ENCODE measurements at places on chromosomes 12 and 14. TPM values are rescaled to one million over a fixed set of nuclear protein-coding genes. Genes with fewer than 3 reads are reported as not detected.

The LHX5 gene
- total RNA-seq, result not detected

The CD69 gene
- total RNA-seq, result 5.1 TPM

The C12orf54 gene
- total RNA-seq, result not detected

The KRT80 gene
- not detected for total RNA-seq

The NKX2-1 gene
- total RNA-seq, result 2.9 TPM

The WNT1 gene
- total RNA-seq, result not detected

The ADAMTS20 gene
- 4.6 TPM for total RNA-seq

The HOXC5 gene
- 1.2 TPM for total RNA-seq

The KIF5A gene
- 2.2 TPM for total RNA-seq

The PLXNC1 gene
- 12.3 TPM for total RNA-seq

The KLRD1 gene
- total RNA-seq, result 5.1 TPM

The SNX6 gene
- total RNA-seq, result 129 TPM

The MYH7 gene
- under 0.01 TPM for total RNA-seq

The LRFN5 gene
- total RNA-seq, result 7.9 TPM

The COX8C gene
- not detected for total RNA-seq

The FAM186B gene
- total RNA-seq, result not detected

The ERO1A gene
- 67.4 TPM for total RNA-seq

The SLC39A2 gene
- not detected for total RNA-seq

The TSPAN19 gene
- 3.4 TPM for total RNA-seq

The MSI1 gene
- 0.96 TPM for total RNA-seq

The ERGIC2 gene
- 54.4 TPM for total RNA-seq

Data from umbilical cord (tissue), 2 donors.